Hematopoietic multipotent progenitor cell treated with erythropoietin and hydrocortisone succinate and interleukin-3 and kit ligand, for 8 days (in vitro differentiated cells): ENCODE measurements at places on chromosomes 6 and 20.

DNA sequence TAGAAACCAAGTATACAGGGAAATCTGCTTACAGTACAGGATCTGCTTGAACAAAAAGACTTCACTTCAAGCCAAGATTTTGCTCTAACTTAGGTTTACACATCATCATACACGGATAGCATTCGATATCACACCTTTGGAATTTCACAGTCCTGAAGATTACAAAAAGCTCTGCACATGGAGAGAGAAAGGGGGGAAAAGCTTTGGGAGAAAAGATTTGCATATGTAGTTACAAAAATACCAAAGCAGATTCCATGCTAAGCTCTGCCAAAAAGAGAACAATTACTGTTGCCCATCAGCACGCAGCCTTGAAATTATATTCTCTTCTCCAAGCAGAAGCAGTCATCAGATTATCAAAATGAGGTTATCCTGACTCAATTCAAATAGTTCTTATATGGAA, 62.0 kb downstream of the HIVEP2 start:
- no peak for DNase-seq

GRCh38 chr6:53862662-53863462, 68.1 kb downstream of the LRRC1 start:
- DNase-seq, result no peak

- peak; percentile 47 for DNase-seq
Measured at GRCh38 chr6:34350137-34350933, 42.1 kb downstream of the NUDT3 start.

GRCh38 chr6:21593927-21594415, 420 bp downstream of the SOX4 start:
- peak; percentile 60 for DNase-seq

- no peak for DNase-seq
Measured at GRCh38 chr20:36549628-36549941, 8.3 kb downstream of the MYL9 start.

DNA sequence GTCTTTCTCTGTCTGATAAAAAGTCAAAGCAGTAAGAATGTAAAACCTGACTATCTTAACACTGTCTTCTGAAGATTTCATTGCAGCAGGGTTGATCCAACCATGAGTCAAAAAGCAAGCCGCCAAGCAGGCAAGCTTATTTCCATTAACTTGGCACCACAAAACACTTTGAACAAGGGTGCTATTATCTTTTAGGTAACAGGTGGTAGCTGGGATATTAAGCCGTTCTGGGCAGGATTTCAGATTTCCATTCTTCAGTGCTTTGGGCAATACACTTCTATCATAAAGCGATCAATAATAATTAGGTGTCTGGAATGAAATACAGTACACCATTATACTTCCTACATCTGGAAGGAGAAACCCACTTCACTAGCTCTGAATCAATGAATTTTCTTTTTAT, 181.9 kb downstream of the TBC1D7 start:
- DNase-seq, result no peak

DNA sequence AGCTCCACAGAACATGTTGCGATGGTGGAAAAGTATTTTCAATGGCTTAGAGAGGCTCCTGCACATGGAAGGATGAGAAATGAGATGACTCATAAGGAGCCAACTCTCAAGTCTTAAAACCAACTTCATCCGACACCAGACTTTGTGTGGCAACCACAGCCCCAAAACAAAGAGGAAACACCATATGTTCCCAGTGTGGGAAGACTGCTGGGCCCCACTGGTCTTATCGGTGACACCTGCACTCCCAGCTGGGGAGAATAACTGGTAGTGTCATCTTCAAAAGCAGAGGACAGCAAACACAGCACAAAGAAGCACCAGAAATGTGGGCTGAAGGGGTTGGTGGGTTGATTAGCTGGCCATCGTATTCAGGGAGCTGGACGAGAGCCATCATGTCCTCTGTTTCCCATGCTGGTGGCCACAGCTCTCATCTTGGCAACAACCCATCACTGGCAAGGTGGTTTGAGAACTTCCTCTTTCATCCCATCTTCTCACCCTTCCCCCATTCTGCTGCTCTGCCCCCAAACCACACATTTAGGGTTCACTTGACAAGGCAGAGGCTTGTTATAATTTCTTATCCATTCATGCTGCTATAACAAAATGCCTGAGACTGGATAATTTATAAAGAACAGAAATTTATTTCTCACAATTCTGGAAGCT, 46.0 kb upstream of the TASP1 start:
- DNase-seq, result peak; percentile 4

DNA sequence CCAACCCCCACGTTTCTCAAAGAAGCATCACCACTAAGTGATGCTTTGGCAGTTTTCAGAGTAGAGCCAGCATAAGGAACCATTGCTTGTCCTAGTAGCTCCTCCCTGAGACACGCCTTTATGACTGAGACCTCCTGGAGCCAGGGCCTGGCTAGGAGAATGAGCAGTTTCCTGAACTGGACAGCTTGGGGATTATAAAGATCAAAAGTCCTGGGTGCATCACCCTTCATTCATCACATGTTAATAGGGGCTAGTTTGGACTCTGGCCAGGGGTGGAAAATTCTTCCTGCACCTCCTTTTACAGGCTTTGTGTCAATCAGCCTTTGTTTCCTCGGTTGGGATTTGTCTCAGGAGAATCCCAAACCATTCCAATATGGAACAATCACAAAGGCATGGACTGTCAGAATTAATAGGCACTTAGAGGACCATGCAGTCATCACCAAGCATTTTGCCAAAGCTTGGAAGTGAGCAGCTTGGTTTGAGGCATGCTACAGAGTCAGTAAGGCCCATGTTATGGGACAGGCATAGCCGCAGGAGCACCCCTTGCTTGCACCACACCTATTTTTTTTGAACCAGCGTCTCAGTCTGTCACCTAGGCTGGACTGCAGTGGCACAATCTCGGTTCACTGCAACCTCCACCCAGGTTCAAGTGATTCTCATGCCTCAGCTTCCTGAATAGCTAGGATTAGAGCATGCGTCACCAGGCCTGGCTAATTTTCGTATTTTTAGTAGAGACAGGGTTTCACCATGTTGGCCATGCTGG, 64.9 kb upstream of the TGM3 start:
- no peak for DNase-seq

DNA sequence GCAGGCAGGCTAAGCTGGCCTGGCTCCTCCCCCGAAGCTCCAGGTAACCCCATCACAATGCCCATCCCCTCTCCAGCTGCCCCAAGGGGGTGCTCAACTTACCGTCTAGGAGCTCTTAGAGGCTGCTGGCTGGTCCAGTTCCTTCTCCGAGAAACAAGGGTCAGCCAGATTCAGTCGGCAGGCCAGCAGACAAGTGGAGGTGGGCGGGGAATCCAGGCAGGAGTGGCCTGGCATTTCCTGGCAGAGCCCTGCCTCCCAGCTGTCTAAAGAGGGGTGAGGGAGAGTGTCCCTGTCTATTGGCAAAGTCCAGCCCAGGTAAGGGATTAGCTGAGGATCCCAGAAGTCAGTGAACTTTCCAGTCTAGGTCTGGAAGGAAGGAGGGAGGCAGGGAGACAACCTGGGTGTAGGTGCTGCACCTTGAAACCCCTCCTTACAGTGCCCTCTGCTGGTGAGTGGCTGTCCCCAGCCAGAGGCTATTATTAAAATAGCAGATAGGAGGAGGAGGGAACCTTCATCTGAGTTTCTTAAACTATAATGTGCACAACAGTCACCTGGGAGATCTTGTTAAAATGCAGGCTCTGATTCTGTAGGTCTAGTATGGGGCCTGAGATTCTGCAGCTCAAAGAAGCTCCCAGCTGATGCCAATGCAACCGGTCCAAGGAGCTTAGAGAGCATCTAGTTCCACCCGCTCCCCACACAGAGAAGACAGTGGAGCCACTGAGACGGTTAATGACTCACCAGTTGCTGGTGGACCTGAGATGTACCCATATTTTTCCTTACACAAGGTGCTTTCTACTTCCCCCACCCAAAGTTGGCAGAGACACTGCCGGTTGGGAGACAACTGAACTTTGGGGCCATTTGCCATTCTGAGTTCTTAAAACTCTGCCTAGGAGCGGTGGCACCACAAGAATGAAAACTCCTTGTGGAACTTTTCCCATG, at the start of gene UNC5CL:
Gene UNC5CL, minus strand, starts transcription at position 162 of the 939 bp plus-strand sequence. CDS start 4,147 bp downstream, outside the sequence.
- peak; percentile 78 for DNase-seq

DNA sequence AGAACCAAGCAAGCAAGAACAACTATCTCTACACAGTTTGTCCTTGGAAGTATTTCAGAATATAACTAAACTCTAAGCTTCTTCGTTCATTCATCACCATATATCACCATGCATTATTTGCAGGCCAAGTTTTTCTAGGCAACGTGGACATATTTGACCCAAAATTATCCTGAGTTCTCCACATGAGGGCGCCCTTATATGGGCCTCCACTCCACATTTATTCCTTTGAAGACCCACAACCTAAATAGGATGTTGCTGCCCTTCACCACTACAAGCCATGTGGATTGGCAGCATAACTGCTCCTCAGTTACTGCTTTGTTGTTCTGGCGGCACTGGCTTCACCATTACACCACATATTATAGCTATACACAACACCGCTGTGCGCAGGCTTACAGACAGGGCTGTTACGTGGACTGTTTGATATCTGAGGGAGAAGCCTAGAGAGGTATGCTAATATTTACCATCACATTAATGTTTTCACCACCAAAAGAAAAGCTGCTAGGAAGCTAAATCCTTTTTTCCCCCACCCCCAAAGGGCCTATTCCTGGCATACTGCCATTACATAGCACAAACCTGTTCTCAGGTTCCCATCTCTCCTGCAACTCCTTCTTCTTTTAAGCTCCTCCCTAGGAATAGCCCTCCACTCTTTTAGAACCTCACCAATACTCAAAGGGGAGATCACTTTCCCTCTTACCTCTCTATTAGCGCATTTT, 411.7 kb downstream of the C6orf118 start:
- DNase-seq, result no peak
